T-helper 1 cell treated with Interleukin-12 subunit alpha and Interleukin-12 subunit beta and Interleukin-4 antibody, amounts not matched to agents 30 ng/mL and 1 ng/mL, for 36 hours (primary cell): ENCODE measurements at places on chromosomes 16 and 17. TPM values are rescaled to one million over a fixed set of nuclear protein-coding genes. Genes with fewer than 3 reads are reported as not detected.

HS3ST3A1 gene
- total RNA-seq = 11.3 and 11.8 TPM in 2 replicates

TPSAB1 gene
- total RNA-seq = not detected in 2 replicates

NTN1 gene
- total RNA-seq = 0.10 TPM in 1 of 2 replicates, not detected in the other

SLC9A5 gene
- total RNA-seq = 3.5 and 3.7 TPM in 2 replicates
